Karpas-422 (cell line): ENCODE measurements at places on chromosomes 1 and 21. TPM values are rescaled to one million over a fixed set of nuclear protein-coding genes. Genes with fewer than 3 reads are reported as not detected.

Gene RGS13
- total RNA-seq: 176 and 462 TPM in 2 replicates

GRCh38 chr1:188778578-188778977, 1699.1 kb downstream of the BRINP3 start:
- DNase-seq: no peak

Gene OR2T29
- not detected in 2 replicates for total RNA-seq

GRCh38 chr1:29519108-29519787, 282.9 kb downstream of the PTPRU start:
- no peak for DNase-seq

GRCh38 chr1:228448372-228448771, 31.7 kb upstream of the TRIM17 start:
- no peak for DNase-seq

Gene CELA3B
- total RNA-seq: not detected in 2 replicates

Gene BCL2L15
- 0.48 and 1.0 TPM in 2 replicates for total RNA-seq

Gene TRIM17
- 0.29 TPM in 1 of 2 replicates, not detected in the other for total RNA-seq

Gene ROR1
- total RNA-seq: not detected in 2 replicates

DNA sequence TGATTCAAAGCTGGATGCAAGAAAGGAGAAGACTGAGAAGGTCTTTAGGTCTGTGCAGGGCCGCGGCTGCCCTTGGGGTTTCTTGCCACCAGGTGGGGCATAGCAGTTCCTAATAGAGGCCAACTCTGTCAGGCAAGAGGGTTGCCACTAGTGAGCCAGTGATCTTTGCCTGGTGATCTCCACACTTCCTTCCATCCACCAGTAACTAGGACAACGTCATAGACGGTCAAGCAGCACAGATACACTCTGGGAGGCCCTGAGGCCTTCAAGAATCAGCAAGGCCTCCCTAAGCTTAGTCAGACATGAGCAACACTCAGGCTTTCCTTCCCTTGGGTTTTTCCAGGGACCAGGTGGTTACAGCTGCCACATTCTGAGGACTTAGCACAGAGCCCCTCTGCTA, 32.9 kb upstream of the ATP2B4 start:
- peak; percentile 77 for DNase-seq

DNA sequence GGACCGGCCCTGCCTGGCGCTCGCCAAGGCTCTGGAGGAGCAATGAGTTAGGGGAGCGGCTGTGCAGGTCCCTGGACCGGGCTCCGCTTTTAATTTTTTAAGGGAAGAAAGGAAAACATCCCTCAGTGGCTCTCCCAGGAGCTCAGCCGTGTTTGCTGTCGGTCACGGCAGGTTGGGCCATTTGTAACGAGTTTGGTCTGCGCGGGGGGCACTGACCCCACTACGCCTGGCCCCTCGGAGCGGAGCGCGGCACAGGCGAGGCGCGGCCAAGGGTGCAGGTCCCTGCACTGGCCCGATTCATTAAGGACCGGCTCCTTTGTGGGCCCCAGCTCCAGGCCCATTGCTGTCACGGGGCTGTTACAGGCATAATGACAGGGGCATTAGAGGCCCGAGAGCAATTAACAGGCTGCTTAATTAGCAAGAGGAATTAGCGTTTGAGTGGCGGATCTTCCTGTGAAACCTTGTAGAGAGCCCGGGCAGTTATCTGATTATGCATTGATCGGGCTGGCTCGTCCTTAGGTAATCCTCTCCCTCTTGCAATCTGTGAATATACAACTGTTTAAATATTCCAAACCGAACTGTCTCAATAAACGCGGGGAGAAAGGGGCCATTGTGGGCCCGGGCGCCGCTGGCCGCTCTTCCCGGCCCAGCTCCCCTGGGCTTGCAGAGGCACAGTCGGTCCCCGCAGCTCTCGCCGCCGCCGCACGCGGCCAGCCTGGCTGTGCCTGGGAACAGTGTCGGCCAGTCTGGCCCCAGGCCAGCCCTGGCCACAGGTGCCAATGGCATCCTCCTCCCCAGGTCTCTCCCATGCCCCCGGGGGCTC, 56.8 kb downstream of the PRDM16 start:
- DNase-seq: no peak

Gene ATAD3C
- 0.51 TPM in 1 of 2 replicates, not detected in the other for total RNA-seq
